Ovary (tissue), 10 donors: ENCODE measurements at places on chromosomes 16 and 17.

DNA sequence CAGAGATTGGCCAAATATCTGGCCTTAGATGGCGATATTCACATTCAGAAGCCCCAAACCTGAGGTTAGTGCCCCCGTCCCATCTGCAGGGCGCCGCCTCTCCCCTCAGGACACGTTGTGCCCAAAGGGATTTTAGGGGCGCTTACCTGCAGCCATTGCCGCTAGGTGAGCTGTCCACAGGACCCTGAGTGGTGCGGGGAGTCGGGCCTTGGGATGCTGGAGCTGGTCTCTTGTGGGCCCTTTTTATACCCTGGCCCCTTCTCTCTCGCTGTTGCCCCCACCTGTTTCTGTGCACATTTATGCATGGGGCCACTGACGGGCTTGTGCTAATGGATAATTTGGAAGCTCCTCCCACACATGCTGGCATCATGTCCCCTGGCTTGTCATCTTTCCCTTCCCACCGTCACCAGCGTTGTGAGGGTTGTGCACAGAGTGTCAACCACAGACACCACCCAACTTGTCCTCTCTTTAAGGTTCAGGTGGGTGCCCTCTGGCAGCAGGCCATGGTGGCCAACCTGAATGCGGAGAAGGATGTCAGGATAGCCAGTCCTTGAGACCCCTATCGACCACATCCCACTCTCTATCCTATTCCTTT is at the start of gene CSHL1:
CSHL1 (minus strand) TSS at position 218 of the 595 bp plus-strand sequence; CDS start at position 156, 62 bp downstream.
- DNase-seq, result no peak

GRCh38 chr16:86479419-86479818 is 30.9 kb upstream of the FOXF1 start:
- DNase-seq, result no peak

- DNase-seq, result no peak
Observed at GRCh38 chr17:41322094-41322902, 6.8 kb upstream of the KRTAP17-1 start.

GRCh38 chr17:32684087-32684958 is 192.6 kb downstream of the MYO1D start:
- no peak for DNase-seq

- DNase-seq, result no peak
Observed at GRCh38 chr16:1505073-1505844, 12.1 kb downstream of the TELO2 start.

GRCh38 chr17:82325286-82326180 is 8.0 kb downstream of the SECTM1 start:
- no peak for DNase-seq
